Activated CD4-positive, alpha-beta T cell treated with anti-CD3 and anti-CD28 coated beads, Interleukin-2, amount 50 U/mL, for 1 hour (primary cell): ENCODE measurements at places on chromosomes 2 and 18.

- no peak for DNase-seq
Measured at GRCh38 chr2:60577682-60578283, 24.3 kb upstream of the BCL11A start.

DNA sequence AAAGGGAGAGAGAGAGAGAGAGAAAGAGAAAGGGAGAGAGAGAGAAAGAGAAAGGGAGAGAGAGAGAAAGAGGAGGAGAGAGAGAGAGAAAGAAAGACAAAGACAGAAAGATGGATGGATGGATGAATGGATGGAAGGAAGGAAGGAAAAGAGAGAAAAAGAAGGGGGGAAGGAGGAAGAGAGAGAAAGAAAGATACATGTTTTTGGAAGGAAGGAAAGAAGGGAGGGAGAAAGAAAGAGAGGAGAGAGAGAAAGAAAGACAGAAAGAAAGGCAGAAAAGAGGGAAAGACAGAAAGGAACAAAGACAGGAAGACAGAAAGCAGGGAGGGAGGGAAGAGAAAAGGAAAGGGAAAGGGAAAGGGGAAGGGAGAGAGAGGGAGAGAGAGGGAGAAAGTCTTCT lies 51.6 kb downstream of the RNU4ATAC start:
- no peak for DNase-seq

DNA sequence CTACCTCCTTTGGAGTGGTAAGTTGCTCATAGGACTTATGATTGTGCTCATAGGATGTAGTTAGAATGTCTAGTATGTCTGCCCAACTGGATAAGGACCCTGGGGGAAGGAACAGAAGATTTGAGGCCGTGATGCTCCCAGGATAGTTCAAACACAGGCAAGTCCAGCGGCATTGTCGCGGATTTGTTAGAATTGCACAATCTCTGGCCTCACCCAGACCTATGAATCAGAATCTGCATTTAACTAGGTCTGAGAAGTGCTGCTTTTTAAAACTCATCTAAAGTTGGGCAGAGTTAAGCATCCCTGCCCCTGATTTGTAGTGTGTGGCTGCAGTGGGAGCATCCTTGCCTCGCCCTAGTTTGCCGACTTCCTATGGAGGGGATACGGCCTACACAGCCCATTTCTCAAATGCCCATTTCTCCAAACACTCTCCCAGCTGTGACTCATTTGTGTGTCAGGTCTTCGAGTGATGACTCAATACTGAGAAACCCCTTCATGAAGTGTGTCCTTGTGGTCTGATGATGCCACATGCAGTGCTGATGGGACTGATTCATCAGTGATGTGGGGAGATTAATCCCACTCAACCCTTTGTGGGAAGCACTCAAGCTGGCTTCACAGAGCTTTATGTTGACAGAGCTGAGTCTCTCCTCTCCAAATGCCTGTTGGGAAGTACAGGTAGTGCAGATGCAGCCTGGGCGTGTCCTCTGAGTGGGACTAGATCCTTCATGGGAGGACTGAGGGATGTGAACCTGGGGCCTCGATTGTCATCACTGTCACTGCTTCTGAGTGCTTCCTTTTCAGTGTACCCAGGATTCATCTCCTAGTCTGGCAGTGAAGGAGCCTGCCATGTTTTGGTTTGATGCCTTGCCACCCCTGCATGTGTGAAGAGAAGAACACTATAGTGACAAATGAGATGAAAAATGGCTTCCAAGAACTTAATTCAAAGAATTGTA lies 18.7 kb downstream of the SMIM21 start:
- no peak for DNase-seq

DNA sequence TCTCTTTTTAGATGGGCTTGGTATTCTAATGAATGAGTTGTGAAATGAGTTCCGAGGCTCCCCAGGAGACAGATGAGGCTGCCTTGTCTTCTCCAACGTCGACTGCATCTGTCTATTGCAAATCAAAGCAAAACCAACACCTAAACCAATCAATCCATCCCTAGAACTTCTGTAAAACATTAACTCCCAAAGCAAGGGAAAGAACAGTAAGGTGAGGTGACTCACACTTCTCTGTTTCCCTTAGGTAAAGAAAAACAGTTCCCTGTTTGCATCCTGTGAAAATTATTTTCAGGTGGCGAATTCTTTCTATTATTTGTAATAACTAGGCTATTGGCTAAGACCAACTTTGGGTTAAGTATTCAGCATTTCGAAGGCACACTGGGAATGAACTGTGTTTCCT lies 249.4 kb downstream of the EPHA4 start:
- no peak for DNase-seq

DNA sequence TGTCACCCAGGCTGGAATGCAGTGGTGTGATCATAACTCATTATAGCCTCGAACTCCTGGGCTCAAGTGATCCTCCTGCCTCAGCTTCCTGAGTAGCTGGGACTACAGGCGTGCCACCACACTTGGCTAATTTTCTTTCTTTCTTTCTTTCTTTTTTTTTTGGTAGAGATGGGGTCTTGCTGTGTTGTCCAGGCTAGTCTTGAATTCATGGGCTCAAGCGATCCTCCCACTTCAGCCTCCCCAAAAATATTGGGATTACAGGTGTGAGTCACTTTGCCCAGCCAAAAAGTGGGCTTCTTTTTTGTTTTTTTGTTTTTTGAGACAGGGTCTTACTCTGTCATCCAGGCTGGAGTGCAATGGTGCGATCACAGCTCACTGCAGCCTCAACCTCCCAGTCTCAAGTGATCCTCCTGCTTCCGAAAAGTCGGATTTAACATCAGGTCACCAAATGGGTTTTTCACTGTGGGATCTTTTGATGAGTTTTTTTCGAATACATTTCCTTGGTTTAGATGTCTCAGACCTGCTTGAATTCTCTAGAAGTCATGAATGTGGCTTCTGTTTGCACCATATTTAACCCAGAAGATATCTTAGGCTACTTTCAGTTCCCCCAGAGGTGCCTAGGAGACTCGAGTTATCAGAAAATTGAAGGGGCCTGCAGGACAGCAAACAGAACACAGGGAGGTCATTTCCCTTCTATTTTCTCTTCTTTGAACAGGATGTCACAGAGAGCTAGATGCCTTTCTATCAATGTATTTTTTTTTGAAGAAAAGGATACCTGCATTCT lies 8.9 kb downstream of the RAB31 start:
- DNase-seq, result no peak

- no peak for DNase-seq
Measured at GRCh38 chr2:101625387-101625786, 72.1 kb upstream of the MAP4K4 start.

DNA sequence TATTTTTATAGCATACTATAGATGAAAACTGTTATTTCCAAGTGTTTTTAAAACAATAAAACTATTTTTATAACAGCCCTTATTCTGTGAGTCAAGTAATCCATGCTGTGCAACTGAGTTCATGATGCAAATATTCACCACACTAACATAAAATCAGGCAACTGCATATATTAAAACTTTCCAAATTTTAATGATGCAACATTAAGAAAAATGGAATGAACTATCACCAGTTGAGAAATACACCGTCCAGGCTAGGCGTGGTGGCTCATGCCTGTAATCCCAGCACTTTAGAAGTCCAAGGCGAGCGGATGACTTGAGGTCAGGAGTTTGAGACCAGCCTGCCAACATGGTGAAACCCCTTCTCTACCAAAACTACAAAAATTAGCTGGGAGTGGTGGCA lies 114.5 kb downstream of the CDH2 start:
- no peak for DNase-seq

- DNase-seq, result no peak
Measured at GRCh38 chr2:211611061-211611518, 927.5 kb downstream of the ERBB4 start.

- DNase-seq, result no peak
Measured at GRCh38 chr2:11873356-11874154, 127.1 kb downstream of the LPIN1 start.

- no peak for DNase-seq
Measured at GRCh38 chr18:3332376-3332775, 70.4 kb downstream of the MYL12B start.

DNA sequence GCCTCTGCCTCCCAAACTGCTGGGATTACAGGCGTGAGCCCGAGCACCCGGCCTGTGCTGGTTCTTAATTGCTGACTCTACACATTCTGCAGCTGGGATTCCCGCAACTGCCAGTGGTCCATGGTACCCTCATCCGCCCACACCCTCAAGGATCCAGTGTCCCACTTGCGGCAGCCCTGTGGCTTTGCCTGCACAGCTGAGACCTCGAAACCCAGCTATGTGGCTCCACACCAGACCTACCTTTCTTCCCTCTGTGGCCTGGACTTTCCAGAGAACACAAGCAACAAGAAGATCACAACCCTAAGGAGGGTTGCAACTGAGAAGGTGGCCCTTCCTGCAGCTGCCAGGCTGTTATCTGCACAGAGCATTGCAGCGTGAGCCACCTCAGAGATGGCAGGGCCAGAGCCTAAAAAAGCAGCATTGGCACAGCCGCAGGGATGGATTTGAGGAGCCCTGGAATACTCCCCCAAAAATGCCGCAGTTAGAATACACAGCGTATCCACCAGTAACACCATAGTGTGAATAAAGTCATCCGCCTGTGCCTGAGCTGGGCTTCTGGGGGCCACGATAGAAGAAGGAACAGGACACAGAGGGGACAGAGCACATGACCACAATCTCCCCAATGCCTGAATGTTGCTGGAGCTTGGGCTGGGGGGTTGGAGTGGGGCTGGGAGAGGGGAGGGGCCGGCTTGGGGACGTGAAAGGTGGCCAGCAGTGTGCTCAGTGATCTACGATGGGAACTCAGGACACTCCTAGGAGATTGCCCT lies 1.9 kb downstream of the GPR55 start:
- DNase-seq, result no peak

- no peak for DNase-seq
Measured at GRCh38 chr2:210762604-210763588, 206.5 kb downstream of the CPS1 start.

DNA sequence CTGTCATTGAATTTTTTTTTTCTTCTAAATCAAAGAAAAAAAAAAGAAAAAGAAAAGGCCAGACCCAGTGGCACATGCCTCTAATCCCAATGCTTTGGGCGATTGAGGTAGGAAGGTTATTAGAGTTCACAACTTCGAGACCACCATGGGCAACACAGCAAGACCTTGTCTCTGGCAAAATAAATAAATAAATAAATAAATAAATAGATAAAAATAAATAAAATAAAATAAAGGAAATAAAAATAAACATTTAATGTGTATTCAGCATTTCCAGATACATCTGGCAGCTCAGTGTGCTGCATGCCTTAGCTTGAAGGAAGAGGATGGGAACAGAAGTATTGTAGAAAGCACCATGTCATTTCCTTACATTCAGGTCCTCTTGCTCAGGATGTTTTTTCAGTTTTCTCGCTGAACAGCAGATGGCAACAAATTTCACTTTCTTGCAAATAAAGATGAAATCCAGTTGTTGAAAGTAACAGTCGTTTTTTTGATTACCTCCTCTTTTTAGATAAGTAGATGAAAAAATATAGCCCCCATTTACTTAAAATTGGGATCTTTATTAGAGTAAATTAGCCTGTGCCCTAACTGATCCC lies 25.7 kb upstream of the FAM178B start:
- DNase-seq, result no peak
